ENCODE measurements at places on chromosomes 13 and 19. TPM values are rescaled to one million over a fixed set of nuclear protein-coding genes. Genes with fewer than 3 reads are reported as not detected.

LSR gene
- 7.6 TPM for total RNA-seq

AMER2 gene
- total RNA-seq: not detected

RGCC gene
- total RNA-seq: 40.8 TPM

DNA sequence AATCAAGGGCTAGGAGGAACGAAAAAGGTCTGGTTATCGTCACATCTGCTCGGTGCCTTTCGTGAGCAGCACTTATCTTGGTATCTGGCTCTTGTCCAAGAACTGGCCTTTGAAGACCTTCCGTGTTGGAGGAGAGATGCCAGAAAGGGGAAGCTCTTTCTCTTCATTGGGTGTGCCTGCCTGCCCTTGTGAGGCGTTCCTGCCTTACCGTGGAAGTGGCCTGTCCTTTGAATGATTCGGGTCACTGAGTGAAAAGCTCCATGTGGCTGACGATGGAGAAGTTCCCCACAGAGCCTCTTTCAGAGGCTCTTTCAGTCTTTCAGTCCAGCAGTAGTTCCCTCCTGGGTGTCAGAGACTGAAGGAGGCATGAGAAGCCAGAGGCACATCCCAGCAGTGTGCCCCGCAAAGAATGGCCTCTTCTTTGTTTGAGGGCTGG is 121.5 kb upstream of the SLC10A2 start:
- no peak for DNase-seq

- DNase-seq: no peak
Observed at GRCh38 chr13:26025196-26025595, 26.6 kb downstream of the SHISA2 start.

GRCh38 chr13:99926014-99926731 is 45.4 kb downstream of the ZIC5 start:
- DNase-seq: no peak

DNA sequence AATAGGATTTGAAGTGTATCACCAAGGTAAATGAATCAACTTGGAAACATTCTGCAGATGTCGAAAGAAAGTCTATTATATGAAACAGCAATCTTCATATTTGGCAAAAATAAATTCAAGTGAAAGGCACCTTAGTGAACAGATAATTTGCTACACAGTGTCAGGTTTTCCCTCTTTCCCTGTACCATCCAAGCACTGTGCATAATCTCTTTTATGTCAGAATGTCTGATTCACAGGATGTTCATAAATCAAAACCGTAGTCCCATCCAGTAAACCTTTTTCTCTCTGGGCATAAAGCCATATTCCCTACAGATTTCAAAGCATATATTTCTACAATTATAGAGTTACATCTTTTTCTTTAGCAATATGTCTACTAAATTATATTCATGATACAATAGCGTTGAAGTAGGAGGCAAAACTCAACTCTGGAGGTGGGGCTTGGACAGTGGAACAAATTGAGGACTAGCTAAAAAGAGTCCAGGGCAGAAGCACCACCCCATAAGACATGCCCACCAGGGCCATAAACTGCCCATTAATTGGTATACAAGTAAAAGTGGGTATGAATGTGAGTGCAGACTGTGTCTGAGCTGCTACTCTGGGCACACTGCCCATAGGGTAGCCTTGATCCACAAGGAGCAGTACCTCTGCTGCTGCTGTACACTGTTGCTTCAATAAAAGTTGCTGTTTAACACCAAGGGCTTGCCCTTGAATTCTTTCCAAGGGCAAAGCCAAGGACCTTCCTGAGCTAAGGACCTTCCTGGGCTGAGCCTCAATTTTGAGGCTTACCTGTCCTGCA is 72.1 kb upstream of the MYCBP2 start:
- no peak for DNase-seq

DNA sequence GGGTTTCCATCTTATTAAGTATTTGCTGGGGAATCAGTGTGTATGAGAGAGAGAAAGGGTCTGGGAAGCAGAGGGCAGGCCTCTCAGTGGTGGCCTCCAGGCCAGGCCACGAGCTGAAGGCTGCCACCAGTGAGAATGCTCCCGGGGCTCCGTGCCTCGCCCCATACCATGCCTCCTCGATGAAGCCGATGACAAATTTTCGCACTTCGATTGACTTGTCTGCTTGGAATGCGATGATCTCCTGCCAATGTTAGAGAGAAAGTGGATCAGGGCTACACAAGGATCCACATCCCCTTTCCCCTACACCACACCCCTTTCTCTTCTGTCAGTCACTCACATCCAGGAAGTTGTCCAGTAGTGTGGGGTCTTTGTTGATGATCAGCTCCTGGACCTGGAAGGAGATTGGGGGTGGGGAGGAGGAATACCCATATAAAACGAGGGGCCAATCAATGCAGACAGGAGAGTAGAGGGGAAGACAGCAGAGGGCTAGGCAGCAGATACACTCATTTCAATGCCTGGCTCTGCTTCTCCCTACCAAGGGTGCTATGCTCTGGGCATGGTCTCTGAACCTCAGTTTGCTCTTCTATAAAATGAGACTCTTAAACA is 10.7 kb downstream of the SYMPK start:
- no peak for DNase-seq
